Mesenteric fat pad (tissue), 1 donor: ENCODE measurements at places on chromosomes 6 and 20. TPM values are rescaled to one million over a fixed set of nuclear protein-coding genes. Genes with fewer than 3 reads are reported as not detected.

The FILIP1 gene
- 8.1 TPM for total RNA-seq

The PSMB9 gene
- total RNA-seq: 28.9 TPM

The PTCRA gene
- total RNA-seq: not detected

The PRDM13 gene
- total RNA-seq: not detected

The TMEM200A gene
- total RNA-seq: 4.3 TPM

The CRIP3 gene
- 0.58 TPM for total RNA-seq

The NOX3 gene
- total RNA-seq: not detected

The TMEM170B gene
- total RNA-seq: 13.5 TPM

The MEI4 gene
- not detected for total RNA-seq

The C6orf58 gene
- total RNA-seq: not detected
